ENCODE measurements at places on chromosomes 1 and 21.

DNA sequence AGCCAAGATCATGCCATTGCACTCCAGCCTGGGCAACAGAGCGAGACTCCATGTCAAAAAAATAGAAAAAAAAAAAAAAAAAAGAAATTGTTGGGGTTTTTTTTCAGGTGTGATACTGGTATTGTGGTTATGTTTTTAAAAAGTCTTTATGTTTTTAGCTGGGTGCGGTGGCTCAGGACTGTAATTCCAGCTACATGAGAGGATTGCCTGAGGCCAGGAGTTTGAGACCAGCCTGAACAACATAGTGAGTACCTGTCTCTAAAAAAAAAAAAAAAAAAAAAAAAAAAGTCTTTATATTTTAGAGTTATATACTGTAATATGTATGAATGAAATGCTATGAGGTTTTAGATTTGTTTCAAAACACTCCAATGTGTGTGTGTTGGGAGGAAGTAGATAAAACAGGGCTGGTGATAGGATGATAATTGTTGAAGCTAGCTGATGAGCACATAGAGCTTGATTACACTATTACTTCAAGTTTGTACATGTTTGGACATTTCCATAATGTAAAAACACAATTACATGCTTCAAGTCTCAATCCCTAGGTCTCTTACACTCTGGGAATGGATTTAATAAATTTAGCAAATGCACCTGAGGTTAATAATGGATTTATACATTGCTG, 30.2 kb upstream of the ATP5PO start:
- no peak for DNase-seq

DNA sequence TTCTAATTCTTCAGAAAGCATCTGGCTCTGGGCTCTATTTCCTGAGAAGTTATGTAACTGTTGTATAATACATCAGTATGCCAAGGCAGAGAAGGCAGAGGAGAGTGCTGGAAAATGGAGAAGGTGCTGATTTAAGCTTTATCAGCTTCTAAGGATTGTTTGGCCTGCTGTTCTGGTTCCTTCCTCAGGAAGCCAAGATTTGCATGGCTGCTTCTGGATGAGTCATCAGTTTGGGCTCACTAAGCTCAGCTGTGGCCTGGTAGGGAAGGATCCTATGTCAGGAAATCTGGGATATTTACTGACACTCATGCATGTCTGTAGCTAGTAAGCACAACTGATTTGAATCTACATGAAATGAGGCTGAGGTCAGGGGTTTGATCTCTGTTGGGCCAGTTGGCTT, 73.2 kb upstream of the ADGRL4 start:
- DNase-seq = no peak

- no peak for DNase-seq
These were observed 10.1 kb downstream of the EXTL1 start for GRCh38 chr1:26031611-26032220.

DNA sequence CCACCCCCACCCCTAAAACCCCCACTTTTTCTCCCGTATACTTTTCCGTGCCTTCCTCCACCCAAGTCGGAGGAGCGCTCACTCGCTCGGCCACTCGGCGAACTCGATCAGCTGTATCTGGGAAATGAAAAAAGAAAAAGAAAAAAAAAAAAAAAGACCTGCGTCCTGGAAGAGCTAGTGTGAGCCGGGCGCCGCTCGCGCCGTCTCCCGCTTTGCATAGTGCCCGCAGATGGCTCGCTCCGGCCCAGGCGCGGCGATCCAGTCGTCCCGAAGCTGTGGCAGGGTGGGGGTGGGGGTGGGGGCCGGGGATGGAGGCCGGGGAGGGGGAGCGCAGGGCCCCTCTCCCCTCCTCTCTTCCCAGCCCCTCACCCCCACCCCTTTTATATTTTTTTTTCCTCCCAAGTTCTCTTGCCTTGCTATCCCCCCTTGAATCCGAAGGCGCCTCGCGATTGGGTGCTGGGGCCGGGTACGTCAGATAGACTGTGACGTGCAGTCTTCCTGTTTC, 299 bp upstream of the PROX1 start:
- peak; percentile 81 for DNase-seq

- no peak for DNase-seq
These were observed 226.0 kb downstream of the PBX1 start for GRCh38 chr1:164784960-164785359.

- no peak for DNase-seq
These were observed 163.0 kb upstream of the DAB1 start for GRCh38 chr1:57586842-57587241.

DNA sequence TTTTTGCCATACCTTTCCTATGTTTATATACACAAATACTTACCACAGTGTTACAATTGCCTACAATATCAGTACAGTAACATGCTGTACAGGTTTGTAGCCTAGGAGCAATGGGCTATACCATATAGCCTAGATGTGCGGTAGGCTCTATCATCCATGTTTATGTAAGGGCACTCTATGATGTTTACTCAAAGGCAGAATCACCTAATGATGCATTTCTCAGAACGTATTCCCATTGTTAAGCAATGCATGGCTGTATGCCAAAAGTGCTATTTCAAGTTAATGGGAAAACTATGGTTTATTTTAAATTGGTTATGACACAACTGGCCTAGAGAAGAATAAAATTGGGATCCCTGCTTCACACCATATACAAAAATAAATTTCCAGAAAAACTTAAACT, 36.9 kb upstream of the DISP1 start:
- DNase-seq = no peak

DNA sequence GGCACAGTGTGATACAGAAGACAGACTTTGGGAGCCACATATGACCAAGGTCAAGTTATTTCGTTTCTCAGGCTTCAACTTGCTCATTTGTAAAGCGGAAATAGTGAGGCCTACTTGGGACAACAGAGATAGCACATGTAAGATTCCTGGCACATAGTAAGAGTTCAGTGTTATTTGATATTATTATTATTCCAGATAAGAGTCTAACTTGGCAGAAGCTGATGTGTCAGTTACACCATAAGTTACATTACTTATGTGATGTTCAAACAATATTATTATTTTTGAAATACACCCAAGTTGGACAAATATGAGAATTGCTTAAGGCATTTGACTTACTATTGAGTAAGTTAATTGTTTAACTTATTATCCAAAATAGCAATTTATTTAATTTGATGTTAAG, 10.2 kb upstream of the CYP4X1 start:
- no peak for DNase-seq

GRCh38 chr21:46082713-46082962, 15.3 kb upstream of the COL6A2 start:
- no peak for DNase-seq

DNA sequence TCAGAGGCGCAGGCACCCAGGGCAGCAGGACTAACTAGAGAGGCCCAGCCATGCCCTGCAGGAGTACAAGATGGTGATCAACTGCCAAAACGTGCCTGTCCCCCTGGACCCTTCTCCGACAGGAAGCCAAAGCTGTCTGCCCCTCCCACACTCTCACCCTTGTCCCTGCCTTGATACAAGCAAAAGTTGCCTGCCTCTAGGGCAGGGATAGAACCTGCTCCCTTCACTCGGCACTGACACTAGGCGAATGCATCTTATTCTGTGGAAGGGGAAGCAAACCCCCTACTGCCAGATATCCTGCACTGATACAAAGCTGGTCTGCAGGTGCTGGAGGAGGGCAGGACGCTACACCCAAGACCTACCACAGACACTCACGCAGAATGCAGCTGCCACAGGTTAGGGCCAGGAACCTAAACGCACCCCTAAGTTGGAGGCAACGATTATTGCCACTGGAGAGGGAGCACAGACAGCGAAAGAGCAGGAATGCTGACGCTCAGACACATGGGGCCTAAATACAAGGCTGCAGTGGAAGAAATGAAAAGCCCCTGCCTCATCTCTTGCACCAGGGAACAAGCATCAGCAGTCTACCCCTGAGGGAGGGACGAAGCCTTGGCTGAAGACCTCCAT, 3.7 kb downstream of the TARBP1 start:
- no peak for DNase-seq

DNA sequence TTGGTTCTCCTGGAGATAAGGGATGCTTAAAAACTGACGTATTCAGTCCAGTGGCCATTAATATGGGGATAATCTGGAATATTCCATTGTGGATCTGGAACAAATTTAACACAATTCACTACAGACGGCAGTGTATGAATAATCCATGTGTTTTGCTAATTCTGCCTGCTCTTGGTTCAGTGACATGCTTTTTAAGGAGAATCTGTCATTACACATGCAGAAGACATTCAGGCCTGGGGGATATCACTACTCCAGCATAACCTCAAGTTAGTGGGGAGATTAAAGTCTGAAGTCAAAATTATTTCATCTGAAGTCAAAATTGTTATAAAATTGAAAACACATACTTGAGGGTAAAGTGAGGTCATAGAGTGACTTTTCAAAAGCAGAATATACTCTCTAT, 789.3 kb downstream of the USP25 start:
- no peak for DNase-seq

DNA sequence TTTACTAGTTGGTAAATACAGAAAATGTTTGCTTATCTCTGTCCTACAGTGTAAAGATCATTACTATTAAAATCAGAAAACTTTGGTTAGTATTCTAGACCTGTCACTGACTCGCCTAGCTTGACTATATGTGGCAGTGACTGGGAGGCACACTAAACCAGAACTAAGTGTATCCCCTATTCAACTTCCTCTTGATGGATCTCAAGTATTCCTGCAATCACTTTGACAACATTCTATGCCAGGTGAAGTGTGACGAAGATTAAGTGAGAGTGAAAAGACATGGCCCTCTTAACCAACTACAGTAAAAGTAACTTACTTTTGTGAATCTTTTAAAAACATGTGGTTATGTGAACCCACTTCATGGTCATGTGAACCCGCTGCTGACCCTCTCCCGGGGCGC, 223.0 kb upstream of the ADAMTS5 start:
- DNase-seq = no peak

- DNase-seq = no peak
These were observed 174.7 kb downstream of the HHIPL2 start for GRCh38 chr1:222373216-222373615.

DNA sequence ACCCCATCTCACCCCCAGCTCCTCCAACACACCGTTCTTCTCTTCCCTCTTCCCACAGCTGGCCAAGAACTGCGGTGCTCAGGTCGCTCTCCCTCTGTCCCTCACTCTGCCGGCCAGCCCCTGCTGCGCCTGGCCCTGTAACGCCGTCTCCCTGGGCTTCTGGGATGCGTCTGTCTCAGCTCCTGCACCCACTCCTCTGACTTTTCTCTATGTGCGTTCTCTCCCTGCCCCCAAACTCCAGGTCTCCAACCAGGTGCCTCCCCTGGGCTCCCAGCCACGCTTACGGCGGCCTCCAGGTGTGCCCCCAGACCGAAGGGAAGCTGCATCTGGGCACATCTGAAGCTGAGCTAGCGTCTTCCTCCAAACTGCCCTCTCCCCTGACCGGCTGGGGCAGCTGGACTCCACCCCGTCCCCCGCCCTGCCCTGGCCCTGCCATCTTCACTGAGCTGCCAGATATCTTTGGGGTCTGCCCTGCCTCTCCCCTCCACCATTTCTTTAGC, 2.6 kb downstream of the KRTAP10-12 start:
- no peak for DNase-seq

GRCh38 chr1:246329900-246330299, 177.2 kb downstream of the SMYD3 start:
- no peak for DNase-seq

DNA sequence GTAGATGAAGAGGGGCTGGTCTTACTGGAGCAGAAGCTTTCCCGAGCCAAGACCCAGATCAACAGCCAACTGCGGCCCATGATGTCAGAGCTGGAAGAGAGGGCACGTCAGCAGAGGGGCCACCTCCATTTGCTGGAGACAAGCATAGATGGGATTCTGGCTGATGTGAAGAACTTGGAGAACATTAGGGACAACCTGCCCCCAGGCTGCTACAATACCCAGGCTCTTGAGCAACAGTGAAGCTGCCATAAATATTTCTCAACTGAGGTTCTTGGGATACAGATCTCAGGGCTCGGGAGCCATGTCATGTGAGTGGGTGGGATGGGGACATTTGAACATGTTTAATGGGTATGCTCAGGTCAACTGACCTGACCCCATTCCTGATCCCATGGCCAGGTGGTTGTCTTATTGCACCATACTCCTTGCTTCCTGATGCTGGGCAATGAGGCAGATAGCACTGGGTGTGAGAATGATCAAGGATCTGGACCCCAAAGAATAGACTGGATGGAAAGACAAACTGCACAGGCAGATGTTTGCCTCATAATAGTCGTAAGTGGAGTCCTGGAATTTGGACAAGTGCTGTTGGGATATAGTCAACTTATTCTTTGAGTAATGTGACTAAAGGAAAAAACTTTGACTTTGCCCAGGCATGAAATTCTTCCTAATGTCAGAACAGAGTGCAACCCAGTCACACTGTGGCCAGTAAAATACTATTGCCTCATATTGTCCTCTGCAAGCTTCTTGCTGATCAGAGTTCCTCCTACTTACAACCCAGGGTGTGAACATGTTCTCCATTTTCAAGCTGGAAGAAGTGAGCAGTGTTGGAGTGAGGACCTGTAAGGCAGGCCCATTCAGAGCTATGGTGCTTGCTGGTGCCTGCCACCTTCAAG, 57.3 kb downstream of the LAMC2 start:
- no peak for DNase-seq

- no peak for DNase-seq
These were observed 122.2 kb upstream of the TMEM51 start for GRCh38 chr1:15031251-15031933.

DNA sequence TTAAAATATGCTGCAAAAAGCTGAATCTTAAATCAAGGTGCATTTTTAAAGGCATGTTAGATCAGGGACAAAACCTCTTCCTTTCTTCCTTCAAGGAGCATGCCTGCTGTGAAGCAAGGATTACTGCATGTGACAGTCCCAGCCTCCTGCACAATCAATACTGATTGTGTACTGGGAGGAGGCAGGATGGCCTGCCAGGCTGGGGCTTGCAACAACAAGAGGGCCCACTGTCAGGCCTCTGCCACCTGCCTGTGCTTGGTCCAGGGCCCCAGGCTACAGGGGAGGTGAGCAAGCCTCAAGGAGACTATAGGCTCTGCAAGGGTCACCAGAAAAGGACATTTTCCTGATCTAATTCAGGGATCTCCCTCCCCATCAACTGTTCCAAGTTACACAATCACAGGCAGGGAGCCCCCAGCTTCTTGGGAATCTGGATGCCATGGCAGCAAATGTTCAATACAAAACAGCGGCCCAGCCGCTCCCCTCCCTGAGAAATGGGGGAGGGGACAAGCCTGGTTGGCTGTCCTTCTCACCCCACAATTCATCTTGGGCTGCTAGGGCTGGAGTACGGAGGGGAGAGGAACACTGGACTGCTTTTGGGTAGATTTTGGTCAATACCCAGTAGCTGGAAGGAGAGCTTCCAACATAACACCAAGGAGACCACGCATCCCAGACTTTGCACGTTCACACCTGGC, 76.7 kb downstream of the SSBP3 start:
- peak; percentile 23 for DNase-seq

All from hippocampal formation (tissue), 2 donors.